ENCODE measurements at places on chromosomes 5 and 9. TPM values are rescaled to one million over a fixed set of nuclear protein-coding genes. Genes with fewer than 3 reads are reported as not detected.

The CSF2 gene
- total RNA-seq = not detected

The PCA3 gene
- total RNA-seq = not detected

The PPP3R2 gene
- not detected for total RNA-seq

The DOK3 gene
- total RNA-seq = 2.1 TPM

The RANBP17 gene
- 2.9 TPM for total RNA-seq

The PCDHGA6 gene
- 10.2 TPM for total RNA-seq

The STPG3 gene
- total RNA-seq = not detected

The TRIM14 gene
- 1.2 TPM for total RNA-seq

The KCNIP1 gene
- not detected for total RNA-seq

The PDLIM4 gene
- total RNA-seq = 43.8 TPM

Data from cardiac ventricle fibroblast (primary cell).